MV-4-11 (cell line): ENCODE measurements at places on chromosomes 16 and 17.

DNA sequence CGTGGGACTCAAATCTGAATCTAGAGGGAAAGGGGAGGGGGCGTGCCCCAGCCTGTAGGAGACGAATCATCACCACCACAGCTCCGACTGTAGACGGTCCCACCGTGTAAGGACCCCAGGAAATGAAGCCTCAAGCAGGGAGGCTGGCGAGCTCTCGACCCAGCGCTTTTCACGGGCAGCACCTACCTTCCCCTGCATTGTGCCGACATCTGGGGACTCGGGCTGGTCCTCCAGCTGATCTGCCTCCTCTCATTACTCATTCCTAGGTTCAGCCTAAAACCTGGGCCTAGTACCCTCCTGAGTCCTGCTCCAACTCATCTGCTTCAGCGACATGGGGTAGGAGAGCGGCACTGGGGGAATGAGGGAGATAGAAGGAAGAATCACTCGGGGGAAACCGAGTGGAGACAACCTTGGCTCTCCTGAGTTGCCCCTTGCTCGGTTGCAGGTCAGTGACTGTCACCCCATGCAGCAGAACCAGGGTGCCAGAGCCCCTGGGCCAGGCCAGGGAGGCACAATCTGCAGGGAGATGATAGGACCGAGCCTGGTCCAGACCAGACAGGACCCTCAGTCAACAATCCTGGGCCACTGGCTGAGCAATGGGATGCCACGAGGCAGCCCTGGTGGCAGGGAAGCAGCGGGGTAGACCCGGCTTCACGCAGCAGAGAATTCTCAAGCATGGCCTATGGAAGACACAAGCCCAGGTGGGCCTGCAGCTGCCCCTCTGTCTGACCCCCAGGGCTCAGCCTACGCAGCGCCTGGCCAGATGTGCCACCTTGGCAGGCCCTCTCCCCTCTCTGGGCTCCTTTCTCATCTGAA lies 833 bp upstream of the BCAR1 start:
- no peak for DNase-seq

GRCh38 chr17:79794659-79795511 lies 2.0 kb downstream of the CBX8 start:
- DNase-seq = no peak

- no peak for DNase-seq
These were observed 123.2 kb downstream of the PITPNC1 start for GRCh38 chr17:67500261-67500660.

DNA sequence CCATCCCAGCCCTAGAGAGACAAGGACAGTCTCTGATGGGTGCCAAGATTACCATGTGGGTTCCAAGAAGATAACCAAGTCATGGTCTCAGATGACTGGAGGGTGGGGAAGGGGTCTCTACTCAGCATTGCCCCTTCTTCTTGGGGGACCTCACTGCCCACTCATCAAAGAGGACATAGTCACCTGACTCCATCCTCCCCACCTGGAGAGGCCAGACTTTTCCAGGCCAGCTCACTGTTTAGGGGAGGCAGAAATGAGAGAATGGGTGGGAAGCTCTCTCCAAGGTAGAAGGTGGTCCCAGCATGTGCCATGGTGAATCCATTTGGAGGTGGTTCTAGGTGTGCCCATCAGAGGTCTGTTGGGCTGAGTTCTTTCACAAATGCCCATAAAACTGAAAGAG lies 20.7 kb upstream of the IL21R start:
- no peak for DNase-seq

DNA sequence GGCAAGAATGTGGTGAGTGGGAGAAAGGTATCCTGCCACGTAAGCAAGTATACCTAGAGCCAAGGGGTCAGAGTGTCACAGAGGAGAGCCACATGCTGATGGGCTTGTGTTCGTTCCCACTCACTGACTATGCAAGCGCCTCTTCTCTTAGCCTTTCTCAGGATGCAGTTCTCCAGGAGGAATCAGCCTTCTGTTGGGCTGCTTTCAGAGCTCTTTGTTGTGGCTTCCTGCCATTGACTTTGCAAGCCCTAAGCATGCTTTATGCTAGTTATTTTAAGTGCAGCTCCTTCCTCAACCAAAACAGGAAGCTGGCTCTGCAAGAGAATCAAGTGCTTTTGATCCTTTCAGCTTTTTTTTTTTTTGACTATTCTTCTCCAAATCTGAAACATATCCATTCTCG lies 66.6 kb downstream of the SIAH1 start:
- peak; percentile 90 for DNase-seq

DNA sequence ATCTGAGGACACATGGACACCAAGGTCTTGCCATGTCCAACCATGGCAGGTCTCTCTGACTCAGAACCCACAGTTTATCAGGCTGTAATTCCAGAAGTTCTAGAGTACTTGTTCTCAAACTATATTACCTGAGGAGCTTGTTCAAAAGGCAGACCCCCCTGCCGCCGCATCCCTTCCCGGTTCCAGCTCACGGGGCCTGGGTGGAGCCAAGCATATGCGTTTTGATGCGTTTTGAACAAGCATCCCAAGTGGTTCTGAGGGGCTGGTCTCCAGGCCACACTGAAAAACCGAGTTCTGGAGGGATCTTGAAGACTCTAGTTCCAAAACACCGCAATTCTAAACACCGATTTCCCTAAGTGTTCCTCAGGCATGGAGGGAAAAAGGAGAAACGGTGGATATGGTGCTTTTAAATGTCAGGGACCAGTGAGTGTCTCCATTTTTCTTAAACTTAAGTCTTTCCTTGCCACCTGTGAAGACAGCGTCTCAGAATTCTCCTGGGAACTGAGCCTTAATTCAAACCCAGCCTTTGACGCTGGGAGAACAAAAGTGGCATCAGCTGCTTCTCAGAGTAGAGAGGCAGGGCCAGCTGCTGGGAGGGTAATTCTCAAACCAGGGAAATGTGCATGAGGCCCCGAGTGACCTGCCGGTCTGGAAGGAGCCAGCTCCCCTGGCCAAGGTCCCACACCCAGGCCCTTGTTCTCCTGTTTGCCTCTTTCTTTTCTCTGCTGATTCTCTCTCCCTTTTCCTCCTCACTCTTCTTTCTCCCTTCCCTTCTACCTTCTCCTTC lies 84.4 kb upstream of the PLCG2 start:
- no peak for DNase-seq

- DNase-seq = peak; percentile 61
These were observed 5.6 kb downstream of the FMNL1 start for GRCh38 chr17:45227101-45227925.

DNA sequence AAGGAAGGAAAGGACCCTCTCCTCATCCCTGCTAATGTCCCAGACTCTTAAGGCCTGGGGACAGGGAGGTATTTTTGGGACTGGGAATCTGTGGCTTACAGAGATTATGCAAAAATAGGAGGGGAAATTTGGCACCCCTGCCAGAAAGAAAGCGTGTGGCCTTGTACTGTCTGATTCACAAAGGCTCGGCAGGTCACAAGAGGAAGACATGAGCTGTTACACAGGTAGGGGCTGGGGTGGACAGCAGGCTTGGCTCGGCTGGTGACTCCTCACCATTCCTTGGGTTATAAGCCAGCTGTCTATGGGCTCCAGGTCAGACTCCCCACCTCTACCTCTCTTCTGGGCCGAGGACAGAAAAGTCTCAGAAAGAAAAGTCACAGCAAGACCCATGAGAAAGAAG lies 20.7 kb upstream of the SREBF1 start:
- no peak for DNase-seq

DNA sequence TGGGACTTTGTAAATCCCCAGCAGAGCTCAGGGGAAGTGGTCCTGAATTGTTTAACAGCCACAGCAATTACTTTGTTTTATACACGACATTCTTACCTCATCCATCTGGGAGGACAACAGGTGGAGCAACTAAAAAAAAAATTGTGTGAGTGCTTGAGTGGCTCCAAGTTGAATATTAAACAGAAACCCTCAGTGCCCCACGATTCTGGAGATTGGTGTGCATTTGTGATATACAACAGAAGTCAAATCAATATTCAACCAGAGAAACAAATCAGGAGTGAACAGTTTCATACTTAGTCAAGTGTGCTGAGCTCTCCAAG lies 204.8 kb downstream of the HAPSTR1 start:
- no peak for DNase-seq

DNA sequence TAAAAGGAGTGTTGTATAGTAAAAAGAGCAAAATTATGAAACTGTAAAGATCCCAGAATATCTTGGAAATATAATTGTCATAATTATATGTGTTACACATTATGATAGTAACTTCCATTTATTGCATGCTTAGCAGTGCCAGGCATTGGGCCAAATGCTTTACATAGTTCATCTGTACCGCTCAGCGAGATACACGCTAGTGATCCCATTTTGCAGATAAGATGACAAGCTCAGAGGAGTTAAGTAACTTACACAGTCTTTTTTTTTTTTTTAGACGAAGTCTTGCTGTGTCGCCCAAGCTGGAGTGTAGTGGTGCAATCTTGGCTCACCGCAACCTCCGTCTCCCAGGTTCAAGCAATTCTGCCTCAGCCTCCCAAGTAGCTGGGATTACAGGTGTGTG lies 6.8 kb upstream of the EZH1 start:
- no peak for DNase-seq

GRCh38 chr17:10447026-10447931 lies 22.1 kb downstream of the MYH4 start:
- DNase-seq = no peak

DNA sequence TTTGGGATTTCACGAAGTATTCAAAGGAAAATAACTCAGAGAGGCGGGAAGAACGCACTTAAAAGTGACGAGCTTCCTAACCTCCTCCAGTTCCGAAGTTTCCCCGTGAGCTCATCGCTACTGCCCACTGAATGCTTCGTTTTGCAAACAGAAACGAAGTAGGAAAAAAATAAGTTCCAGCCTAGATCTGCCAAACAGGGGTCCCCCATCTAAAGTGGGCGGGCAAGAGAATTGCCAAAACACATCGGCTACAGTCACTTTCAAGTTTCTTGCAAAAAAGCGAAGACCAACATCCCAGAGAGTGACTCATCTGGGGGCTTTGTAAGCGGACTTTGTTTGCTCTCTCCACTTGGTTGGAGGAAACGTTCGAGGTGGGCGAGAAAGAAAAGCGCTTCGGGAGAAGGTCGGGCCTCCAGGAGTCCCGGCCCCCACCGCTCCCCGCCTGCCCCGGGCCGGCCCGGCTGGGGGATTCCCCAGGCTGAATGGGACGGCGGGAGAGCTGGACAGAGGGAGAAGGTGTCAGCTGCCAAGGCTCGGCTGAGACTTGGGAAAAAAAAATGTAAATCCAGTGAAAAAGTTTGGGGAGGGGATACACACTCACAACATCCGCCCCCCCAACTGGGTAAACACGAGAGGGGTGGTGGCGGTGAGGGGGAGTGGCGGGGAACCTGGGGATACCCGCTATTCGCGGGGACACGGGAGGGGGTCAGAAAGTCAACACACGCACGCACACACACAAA lies 1.0 kb downstream of the VEZF1 start:
- peak; percentile 33 for DNase-seq

DNA sequence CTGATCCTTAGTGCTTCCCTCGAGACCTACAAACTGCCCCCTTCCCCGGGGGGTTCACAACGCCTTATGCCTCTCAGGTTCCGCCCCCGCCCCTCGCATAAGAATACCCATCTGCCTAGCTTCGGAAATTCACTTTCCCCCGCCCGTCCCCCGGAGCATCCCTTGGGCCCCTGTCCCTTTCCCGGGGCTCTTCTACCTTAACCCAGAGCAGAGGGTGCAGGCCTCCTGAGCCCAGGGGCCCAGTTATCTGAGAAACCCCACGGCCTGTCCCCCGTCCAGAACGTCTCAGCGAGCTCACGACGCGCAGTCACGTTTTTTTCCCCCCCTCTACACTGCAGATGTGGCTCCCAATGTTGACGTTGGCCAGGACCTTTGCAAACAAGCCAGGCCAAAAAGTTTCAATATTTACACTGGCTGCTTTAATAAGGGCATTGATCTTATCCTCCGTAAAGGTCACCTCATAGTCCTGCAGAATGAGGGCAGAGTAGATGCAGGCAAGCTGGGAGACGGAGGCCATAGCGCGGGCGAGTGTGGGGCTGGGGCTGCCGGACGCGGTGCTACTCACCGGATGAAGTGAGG lies 1.4 kb upstream of the NBR1 start:
- peak; percentile 23 for DNase-seq

- DNase-seq = no peak
These were observed 6.8 kb downstream of the MAPK8IP3 start for GRCh38 chr16:1712791-1713261.

DNA sequence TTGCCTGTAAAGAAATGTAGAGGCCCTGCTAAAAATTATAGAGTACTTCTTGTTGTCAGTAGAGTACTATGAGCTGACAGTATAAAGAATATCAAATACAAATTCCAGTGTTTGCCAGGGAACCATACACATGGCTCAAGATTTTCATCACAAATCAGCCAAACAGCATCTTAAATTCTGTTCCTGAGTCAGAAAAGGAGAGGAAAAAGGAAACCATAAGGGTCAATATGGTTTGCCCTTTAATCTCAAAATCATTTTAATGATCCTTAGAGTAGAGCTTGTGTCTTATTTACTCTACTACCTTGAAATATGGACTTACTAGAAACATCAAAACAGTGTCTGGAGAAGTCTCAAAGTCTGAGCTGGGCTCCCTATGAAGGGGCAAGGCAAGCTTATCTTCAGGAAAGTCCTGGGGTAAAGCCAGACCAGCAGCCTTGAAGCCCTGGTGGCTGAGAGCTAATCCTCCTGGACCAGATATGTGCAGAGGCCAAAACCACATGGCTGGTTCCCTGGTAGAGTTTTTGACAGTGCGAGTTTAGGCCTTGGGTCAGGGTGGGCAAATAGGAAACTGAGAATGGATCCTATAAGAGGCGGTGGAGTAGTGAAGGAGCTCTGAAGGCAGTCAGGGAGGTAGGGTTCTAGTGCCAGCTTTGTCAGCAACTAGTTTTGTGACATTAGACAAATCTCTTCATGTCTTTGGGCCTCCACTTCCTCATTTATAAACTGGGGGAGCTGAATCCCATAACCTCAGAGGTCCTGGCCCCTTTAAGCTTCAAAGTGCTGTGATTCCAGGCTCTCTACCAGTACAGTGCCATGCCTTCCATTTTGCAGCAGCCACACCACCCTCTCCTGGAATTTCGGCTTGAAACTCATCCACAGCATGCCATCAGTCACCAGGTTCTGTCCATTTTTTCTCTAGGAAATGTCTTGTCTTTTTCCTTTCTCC lies 38.9 kb downstream of the MRTFB start:
- no peak for DNase-seq

- DNase-seq = no peak
These were observed 21.6 kb upstream of the ENDOV start for GRCh38 chr17:80393241-80393890.

DNA sequence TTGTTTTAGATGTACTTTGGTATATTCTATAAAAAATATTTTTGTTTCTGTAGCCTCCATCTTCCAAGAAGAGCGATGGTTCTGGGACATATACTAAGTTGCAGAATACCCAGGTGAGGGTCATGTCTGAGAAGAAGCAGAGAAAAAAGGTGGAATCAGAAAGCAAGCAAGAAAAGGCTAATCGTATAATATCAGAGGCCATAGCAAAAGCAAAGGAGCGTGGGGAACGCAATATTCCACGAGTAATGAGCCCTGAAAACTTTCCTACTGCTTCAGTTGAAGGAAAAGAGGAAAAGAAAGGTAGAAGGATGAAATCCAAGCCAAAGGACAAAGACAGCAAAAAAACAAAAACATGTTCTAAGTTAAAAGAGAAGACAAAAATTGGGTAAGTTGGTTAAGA lies 154.6 kb downstream of the CHD9 start:
- no peak for DNase-seq
